ENCODE measurements at places on chromosomes 6 and 20.

DNA sequence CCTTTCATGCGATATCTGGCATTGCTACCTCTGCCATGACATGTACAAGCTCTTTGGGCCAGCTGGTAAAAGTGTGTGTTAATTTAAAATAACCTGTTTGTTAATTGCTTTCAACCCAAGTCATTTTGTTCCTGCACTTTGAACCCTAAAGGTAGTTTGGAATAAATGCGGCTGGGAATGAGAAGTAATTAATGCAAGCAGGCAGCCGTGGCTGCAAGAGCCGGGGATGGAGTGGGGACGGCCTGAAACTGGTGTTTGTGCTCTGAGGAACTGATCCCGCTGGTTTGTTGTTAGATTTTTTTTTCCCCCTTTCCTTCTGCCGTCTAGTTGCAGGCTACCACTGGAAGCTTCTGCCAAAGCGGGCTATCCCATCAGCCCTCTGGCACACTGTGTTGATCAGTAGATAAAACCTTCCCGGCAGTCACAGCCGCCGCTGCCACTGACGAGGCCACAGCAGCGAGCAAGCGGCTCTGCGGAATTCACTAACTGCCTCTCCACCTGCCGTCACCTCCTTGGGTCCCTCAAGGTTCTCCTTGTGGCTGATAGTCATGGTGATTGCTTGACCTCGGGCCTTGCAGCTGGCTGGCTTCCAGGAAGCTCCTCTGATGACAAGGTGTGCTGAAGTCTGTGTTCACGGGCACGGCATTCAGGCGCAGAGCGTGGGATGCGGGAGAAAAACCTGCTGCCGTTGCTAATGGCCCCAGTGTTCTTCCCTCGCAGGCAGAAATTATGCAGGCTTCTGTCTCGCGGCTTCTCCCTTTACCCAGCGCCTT is 315.9 kb downstream of the TFAP2A start:
- DNase-seq: peak; percentile 85

- DNase-seq: no peak
These were observed 50.6 kb downstream of the FGD2 start for GRCh38 chr6:37056112-37056403.

GRCh38 chr20:54194724-54195438 is 13.0 kb upstream of the PFDN4 start:
- DNase-seq: no peak

DNA sequence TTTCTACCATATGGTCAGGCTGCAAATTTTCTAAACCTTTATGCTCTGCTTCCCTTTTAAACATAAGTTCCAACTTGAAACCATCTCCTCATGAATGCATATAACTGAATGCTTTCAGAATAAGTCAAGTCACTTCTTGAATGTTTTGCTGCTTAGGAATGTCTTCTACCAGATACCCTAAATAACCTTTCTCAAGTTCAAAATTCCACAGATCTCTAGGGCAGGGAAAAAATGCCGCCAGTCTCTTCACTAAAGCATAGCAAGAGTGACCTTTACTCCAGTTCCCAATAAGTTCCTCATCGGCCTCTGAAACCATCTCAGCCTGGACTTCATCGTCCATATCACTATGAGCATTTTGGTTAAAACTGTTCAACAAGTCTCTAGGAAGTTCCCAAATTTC is 1011.2 kb upstream of the CITED2 start:
- DNase-seq: no peak

- no peak for DNase-seq
These were observed 9.1 kb upstream of the PBOV1 start for GRCh38 chr6:138227316-138227781.

- no peak for DNase-seq
These were observed 23.5 kb downstream of the DNAAF9 start for GRCh38 chr20:3383878-3384495.

DNA sequence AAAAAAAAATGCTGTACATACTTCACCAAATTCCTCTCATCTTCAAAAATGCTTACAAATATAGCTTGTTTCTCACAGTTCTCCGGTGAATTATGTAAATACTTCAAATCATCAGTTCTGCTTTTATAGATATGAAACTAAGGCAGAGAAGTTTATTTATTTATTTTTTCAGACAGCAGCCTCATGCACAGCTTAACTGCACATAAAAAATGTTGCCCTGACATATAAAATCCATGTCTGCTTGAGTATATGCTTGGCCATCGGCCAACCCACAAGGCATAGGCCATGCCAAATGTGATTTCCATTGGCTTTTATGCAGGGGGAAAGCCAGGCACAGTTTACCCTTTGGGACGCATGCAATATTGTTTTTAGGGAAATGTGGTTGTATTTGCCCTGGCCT is 57.3 kb upstream of the PHACTR2 start:
- no peak for DNase-seq

- no peak for DNase-seq
These were observed 708.8 kb downstream of the HDGFL1 start for GRCh38 chr6:23278180-23278532.

GRCh38 chr6:56595490-56596122 is 47.1 kb downstream of the DST start:
- no peak for DNase-seq

DNA sequence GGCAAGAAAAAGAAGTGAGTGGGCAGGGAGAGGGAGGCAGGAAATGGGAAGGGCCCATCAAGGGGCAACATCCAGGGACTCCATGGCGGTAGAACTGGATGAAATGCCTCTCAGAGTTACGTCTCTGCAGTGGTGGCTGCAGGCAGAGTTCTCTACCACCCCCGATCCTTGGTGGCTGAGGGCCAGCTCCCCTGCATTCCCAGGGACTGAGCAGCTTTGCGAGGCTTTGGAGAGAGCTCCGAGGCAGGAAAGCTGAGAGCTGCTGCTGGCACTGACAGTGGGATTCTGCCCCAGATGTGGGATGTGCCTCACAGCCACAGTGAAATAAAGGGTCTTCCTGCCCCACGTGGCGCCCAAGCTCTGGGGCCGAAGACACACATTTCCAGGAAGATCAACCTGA is 236.6 kb downstream of the SLC24A3 start:
- DNase-seq: peak; percentile 50

DNA sequence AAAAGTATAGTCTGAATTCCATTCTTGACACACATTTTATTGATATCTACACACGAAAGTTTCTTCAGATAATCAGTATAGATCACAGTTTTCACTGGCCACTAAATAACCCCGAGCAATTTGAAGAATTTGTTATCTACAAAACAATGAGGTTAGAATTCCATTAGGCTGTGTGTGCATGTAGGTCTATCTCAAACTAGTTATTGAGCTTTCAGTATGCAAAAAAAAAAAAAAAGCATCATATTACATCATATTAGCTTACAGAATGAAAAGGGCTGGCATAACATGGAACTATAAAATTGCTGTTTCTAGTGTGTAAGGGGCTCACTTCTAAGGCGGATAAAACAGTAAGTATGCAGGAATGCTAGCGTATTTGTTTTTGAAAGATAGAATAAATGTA is 59.5 kb upstream of the ADGRG6 start:
- DNase-seq: no peak

- peak; percentile 84 for DNase-seq
These were observed 35.4 kb upstream of the PIM1 start for GRCh38 chr6:37134396-37135191.

- no peak for DNase-seq
These were observed 48.6 kb downstream of the HLA-A start for GRCh38 chr6:29990931-29991330.

GRCh38 chr6:12653486-12653885 is 63.1 kb upstream of the PHACTR1 start:
- DNase-seq: no peak

DNA sequence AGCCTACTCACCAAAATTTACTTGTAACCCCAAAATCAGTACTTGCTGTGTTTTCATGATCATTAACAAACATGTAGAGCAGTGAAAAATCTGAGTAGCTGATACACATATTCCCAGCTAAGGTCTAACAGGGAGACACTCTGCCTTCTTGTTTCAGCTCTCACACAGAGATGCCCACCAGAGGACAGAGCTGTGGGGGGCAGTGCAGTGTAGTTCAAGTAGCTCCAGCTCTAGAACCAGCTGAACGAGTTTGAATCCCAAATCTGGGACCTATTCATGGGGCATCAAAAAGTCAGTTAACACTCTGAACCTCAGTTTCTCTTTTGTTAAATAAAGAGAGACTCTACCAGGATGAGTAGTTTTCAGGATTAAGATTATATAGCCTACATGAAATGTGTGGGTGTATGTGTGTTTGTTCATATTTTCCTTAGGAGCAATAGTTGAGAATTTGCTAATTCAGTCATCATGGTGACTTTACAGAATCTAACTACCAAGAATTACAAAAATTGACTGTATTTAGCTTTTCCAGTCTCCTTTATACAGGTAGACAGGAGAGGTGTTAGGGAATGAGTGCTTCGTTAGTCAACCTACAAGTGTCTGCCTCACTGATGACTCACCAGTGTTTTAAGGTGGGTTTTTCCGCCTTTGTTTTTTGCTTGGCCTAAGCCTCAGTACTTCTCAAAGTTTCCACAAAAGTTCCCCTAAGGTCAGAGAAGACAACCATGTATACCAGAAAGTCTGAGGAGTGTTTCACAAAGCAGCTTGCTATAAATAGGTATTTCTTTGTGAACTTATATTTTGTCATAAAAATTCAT is 164.0 kb upstream of the RUNX2 start:
- DNase-seq: no peak

GRCh38 chr6:1659816-1660215 is 50.1 kb downstream of the FOXC1 start:
- no peak for DNase-seq

- DNase-seq: no peak
These were observed 6.8 kb downstream of the C6orf52 start for GRCh38 chr6:10687582-10687981.

DNA sequence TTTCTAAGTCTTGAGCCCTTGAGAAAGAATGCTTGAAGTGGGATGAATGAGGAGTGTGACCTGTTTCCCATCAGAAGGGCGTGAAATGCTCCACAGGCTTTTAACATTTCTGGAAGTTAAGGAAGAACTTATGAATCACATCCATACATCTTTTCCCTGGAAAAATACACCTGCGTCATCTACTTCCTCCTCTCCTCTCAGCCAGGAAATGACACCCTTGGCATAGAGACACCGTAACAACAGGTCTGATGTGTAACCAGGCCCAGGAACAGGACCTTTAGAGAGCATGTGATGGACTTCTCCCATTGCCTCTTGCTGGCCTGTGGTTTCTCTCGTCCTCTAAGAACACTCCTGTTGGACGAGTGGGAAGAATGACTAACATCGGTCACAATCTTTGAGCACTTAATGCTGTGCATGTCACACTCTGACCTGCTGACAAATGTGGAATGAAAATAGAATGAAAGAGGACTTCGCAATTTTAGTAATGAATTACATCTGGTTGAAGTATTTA is 28.5 kb upstream of the CITED2 start:
- peak; percentile 63 for DNase-seq

DNA sequence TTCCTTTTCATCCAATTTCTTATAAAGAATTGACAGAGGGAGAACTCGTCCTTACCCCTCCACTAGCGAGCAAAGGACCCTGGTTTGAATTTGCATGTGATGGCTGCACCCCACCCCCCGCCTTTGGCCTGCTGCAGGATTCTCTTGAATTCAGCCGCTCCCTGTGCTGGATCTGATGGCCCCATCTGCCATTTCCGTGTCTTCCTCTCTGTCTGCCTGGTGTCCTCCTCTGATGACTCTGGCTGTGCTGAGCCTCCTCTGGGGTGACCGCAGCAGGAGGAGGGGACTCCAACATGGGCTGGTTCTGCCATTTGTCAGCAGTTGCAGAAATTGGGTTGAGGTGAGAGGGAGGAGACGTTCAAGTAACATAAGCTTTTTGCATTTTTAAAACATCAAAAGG is 188.8 kb downstream of the DLL1 start:
- DNase-seq: peak; percentile 34

- DNase-seq: no peak
These were observed 1026.6 kb upstream of the MAP3K7 start for GRCh38 chr6:91613481-91613880.

DNA sequence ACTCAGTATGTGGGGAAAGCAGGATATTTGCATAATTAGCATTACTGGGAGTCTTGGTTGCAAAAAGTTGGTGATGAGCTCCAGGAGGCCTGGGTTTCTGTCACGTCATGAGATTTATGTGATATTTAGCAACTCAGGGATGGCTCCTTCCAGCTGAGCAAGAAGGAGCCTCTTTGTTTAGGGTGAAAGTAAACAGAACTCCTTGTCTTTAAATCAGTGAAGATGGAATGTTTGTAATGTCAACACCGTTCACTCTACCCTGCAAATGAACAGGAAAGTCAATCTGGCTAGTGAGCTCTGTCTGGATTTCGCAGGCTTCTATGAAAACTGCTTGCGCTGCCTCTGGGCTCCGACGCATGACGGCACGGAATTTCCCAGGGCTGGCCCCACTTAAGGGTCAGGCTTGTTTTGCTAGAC is 86.9 kb downstream of the PXDC1 start:
- DNase-seq: peak; percentile 97

DNA sequence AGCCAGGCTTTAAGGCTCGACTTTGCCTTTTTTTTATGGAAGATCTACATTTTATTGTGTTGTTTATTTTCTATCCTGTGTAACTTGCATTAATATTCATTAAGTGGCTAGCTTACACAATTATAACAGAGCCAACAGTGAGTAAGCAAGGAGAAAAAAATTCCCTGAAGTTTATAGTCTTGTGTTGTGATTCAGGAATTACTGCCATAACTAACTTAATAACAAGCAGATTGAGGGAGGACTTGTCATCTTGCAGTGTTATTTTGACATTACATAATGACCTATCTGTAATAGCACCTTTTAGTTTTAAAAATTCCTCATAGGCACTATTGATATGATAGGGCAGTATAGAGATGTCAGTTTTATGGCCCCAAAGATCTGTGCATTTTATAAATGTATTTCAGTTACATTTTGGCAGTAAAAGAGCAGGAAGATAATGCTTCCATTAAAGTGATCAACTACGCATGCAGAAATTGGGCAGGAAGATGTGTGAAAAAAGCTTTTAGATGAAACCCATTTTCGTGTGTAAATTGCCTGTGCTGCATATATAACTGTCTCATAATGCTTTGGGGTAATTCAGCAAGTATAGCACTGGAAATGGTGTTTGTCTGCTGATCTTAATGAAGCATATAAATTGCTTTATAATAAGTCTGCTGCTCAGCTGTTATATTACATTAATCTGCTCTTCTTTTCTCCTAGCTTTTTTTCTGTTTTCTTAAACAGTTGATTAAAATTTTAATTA is 123.0 kb downstream of the SMAP1 start:
- no peak for DNase-seq

- no peak for DNase-seq
These were observed 38.3 kb upstream of the GABRR1 start for GRCh38 chr6:89255417-89255816.

DNA sequence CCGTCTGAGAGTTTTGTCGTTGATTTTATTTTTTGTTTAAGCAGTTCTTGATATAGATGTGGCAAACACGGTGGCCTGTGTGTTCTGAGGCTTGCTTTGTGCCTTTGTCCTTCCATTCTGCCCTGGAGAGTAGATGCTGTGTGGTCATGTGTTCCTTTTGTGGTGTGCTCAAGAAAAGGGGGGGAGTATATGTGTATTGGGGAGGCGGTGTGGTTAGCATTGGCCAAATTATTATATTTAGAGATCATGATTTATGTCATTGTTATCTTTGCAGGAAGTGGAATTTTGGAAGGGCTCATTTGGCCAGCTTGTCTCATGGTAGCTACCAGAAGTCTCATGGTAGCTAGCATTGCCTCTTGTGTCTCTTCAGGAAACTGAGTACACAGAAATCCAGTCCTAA is 16.4 kb downstream of the RREB1 start:
- DNase-seq: no peak

GRCh38 chr6:69102416-69102815 is 467.3 kb downstream of the ADGRB3 start:
- DNase-seq: no peak
